ENCODE measurements at places on chromosomes 7 and 10.
A peak's percentile ranks its signal among the peaks of the same experiment; 100 is the strongest.

DNA sequence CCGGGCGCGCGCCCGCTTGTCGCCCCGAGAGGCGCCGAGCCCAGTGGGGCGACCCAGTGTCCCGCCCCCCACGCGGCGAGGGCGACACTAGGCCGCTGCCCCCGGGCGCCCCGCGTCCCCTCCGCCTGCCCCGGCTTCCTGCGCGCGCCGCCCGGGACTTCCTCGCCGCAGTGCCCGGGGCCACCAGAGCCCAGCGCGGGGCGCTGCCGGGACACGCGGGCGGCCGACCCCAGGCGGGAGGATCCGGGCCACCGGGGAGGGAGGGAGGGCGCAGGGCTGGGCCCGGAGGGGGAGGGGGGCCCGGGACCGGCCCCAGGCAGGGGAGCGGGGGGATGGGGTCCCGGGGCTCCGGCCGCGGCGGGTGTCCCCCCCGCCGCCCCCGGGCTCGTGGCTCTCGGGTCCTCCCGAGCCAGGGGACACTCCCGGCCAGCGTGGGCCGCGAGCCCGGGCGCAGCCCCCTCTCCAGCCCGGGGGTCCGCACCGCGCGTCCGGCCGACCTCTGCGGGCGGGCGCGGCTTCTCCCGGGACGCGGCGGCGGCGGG lies 435 bp upstream of the PWWP2B start:
- DNase-seq, result peak; percentile 62

GRCh38 chr10:71666639-71667386 lies 52.8 kb downstream of the C10orf105 start:
- DNase-seq, result no peak

DNA sequence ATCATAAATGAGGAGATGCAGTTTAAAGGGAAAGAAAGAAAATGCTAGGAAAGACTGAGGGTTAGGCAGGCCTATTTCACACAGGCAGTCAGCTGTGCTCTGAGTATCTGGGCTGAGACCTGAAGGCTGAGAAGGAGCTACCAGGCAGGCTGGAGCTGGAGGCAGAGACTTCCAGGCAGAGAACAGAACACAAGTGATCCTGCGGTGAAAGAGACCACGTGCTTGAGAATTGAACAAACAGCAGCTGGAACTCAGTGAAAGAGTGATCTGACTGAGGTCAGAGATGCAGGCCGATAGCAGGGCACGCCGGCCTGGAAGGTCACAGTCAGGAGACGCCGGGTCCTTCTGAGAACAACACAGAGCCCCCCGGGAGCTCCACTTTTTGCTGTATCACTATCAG lies 147.8 kb downstream of the ADAM12 start:
- DNase-seq, result no peak

DNA sequence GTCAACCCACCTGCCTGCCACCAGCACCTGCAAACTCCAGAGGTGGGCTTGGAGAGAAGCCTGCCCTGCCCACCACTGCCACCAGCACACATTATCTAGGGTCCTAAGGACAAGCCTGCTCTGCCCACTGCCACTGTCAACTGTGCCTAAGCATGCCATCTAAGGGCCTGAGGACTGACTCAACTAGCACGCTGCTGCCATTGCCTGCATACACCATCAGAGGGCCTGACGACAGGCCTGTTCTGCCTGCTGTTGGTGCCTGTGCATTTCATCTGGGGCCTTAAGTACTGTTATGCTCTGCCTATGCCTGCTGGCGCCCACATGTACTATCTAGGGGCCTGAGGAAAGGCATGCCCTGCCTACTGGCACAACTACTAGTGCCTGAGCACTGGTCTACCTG lies 27.0 kb upstream of the LRRD1 start:
- no peak for DNase-seq

- DNase-seq, result no peak
Observed at GRCh38 chr7:36048902-36049240, 104.2 kb upstream of the EEPD1 start.

GRCh38 chr7:20696803-20697333 lies 81.4 kb downstream of the ABCB5 start:
- DNase-seq, result no peak

DNA sequence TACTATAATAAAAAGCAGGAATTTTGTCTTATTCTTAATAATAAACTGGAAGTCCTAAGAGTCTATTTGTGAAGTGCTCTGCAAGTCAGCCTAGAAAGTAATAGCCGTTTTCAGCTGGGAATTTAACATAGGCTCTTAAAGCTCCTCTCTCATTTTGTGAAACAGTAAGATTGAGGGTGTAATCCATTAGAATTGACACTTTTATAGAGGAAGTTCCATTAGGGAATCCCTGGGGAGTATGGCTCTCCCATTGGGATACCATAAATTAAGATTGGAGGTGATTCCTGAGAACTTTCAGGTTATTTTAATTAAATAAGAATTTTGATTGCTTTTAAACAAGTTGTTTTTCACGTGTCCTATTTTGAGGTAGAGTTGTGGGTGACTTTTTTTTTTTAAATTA lies 68.0 kb downstream of the EXOC4 start:
- DNase-seq, result no peak

DNA sequence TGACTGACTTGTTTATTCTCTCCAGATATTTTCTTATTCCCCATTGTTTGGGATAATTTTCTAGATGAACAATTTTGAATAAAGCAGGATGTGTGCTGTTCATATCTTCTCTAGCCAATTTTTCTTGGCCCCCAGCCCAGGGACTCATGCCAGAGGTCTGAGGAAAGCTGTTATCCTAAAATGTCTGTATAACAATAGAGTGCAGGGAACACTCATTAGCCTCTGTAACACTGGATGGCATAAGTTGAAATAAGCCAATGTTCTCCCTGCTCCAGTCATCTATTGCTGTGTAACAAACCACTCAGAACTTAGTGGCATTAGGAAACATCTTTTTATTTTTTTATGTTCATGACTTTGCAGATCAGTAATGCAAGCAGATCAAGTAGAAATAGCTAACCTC lies 121.7 kb upstream of the TRIM24 start:
- DNase-seq, result no peak

DNA sequence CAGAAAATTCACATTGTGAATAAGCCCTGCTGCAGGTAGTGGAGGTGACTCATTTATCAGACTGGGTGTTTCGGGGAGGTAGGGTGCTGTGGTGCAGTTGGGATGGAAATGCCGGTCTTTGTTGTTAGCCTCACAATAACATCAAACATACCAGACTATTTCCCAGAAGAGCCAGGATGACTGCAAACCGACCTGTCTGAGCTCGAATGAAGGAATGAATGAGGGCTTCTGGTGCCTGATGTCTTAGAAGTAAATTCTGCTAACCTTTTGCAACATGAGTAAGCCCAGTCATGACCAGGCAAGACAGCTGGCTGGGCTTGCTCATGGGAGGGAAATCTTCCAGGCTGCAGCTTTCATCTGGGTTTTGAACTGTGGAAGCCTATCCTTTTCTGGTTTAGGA lies 2.4 kb upstream of the VDAC2 start:
- no peak for DNase-seq

GRCh38 chr7:118214833-118215182 lies 9.7 kb upstream of the ANKRD7 start:
- DNase-seq, result no peak

DNA sequence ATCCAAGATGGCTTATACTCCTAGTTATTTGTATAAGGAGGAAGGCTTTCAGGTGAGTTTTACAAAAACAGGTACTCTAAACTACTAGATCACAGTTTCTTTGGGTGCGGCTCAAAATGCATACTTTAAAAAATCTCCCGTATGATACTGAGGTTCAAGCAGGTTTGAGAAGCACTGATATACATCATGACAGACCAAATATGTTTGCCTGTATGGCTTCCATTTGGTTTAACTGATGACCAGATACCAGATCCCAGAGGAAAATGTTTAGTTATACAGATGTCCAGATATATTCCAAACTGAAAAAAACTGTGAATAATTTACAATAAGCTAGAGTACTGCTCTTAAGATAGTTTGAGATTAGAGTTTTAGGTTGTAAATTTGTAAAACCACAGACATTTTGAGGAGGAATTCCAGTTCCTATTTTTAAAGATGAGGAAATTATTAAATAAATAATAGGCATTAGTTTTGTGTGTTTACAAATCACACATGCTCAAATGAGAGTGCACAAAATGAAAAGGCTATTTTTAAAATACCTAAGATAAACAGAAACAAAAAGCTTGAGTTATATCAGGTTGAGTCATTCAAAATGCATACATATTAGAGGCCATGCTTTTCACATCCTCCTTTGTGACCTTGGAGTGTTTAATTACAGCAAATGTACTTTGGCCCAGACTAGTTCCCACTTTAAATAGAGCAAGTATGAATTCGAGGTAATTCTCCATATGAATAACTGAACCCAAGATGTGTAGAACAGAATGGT lies 60.5 kb downstream of the SEMA3C start:
- peak; percentile 39 for DNase-seq

DNA sequence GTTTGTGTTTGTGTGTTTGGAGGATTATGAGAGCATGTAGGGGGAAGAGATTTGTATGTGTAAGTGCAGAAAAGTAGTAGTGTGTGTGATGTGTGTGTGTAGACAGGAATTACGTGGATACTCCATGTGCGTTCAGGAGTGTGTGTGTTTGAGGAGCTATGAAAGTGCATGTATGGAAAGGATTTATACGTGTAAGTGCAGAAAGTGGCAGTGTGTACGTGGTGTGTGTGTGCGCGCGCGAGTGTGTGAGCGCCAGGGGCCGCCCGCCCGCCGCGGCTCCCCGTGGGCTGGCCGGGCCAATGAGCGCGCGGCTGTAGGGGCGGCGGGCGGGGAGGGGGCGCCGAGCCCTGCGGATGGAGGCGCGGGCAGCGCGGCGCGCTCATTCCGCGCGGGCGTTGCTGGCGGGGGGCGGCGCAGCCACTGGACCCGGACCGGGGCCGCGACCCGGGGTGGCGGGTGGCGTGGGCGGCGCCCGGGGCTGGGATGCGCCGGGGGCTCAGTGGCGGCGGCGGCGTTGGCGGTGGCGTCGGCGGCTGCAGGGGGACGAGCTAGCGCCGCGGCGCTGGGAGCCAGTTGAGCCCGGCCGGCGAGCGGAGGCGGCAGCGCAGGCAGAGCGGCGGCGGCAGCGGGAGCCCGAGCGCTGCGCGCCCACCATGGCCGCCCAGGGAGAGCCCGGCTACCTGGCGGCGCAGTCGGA lies at the start of gene BICC1:
Gene BICC1 (plus strand): TSS at position 382 of the 697 bp plus-strand sequence. CDS start 272 bp downstream, at position 654.
- DNase-seq, result no peak

GRCh38 chr10:127451628-127452027 lies 97.5 kb upstream of the NPS start:
- DNase-seq, result no peak

- DNase-seq, result no peak
Observed at GRCh38 chr7:38702002-38702535, 70.9 kb upstream of the AMPH start.

- no peak for DNase-seq
Observed at GRCh38 chr7:3277604-3278572, 23.2 kb upstream of the SDK1 start.

DNA sequence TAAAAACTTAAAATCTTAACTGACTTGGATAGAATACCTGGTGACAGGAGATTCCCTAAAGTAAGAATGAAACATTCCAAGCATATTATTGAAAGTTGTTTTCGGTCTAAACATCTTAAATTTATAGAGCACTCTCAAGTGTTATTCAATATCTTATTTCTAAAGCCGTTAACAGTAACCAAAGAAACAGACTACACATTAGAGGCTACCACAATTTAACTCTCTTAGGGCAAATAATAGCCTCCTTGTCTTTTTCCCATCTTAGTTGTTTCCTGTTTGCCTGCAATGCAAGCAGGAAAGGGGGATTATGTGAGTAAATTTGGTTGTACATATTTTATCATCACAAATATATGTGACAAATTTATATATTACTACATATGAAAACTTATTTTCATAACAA lies 31.4 kb downstream of the NAPEPLD start:
- DNase-seq, result no peak

DNA sequence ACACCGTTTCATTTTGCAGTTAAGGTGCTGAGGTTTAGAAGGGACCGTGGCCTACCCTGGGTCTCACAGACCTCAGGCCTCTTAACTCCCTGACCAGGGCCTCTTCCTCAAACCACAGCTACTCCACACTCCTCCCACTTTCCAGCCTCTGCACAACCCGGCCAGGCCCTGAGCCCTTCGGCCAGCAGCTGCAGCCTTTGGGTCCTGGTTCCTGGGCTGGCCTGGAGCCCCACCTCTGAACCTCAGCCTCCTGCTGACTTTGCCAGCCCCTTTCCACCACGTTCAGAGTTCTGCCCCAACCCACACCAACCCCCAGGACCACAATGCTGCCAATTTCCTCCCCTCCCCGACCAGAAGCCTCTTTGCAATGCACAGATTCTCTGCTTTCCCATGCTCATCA lies 84.1 kb downstream of the VOPP1 start:
- no peak for DNase-seq

- DNase-seq, result no peak
Observed at GRCh38 chr7:57638666-57639065, 188.7 kb downstream of the ZNF716 start.

DNA sequence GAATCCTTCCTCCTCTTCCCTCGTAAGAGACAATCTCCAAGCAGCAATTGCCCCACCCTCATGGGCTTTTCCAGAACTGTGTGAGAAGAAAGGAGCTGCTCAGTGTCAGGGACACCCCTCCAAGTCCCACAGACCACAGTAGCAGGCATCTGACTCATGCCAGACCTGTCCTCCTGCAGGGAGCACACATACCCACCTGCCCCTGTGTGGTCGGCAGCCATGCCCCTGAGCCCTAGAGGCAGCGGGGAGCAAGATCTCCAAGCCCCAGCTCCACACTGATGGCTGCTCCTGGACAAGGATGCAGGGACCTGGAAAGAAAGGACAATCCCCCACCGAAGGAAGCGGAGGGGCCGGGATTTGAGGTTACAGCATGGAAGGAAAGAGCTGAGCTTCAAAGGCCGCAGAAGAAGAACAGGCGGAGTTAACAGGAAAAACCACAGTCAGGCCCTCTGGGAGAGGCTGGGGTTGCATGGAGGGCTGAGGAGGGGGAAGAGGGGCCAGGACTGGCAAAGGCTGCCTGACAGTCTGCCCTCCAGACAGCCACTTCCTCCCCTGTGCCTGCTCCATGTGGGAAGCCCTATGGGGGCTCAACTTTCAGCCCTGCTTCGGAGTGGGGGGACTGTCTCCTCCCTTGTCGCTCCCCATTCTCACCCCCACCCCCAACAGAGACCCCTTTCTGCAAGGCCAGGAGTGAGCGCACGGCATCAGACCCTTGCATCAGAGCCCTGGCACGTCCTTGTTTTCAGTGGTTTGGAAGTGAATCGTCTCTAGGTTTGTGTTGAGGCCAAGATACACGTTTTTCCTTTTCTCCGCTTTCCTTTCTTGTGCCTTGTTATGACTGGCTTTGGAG lies 46.8 kb downstream of the ASB13 start:
- no peak for DNase-seq

GRCh38 chr7:6533893-6534495 lies 17.3 kb downstream of the GRID2IP start:
- peak; percentile 7 for DNase-seq
